ENCODE measurements at places on chromosomes 3 and 15. TPM values are rescaled to one million over a fixed set of nuclear protein-coding genes. Genes with fewer than 3 reads are reported as not detected.

LTF gene
- not detected for polyA plus RNA-seq

ST8SIA2 gene
- polyA plus RNA-seq = 1.0 TPM

SPATA12 gene
- 0.02 TPM for polyA plus RNA-seq

LCTL gene
- polyA plus RNA-seq = 0.12 TPM

SCAMP5 gene
- 0.36 TPM for polyA plus RNA-seq

CYP1A2 gene
- not detected for polyA plus RNA-seq

TPRG1 gene
- 0.69 TPM for polyA plus RNA-seq

CD96 gene
- 0.07 TPM for polyA plus RNA-seq

SLC9C1 gene
- polyA plus RNA-seq = not detected

DNA sequence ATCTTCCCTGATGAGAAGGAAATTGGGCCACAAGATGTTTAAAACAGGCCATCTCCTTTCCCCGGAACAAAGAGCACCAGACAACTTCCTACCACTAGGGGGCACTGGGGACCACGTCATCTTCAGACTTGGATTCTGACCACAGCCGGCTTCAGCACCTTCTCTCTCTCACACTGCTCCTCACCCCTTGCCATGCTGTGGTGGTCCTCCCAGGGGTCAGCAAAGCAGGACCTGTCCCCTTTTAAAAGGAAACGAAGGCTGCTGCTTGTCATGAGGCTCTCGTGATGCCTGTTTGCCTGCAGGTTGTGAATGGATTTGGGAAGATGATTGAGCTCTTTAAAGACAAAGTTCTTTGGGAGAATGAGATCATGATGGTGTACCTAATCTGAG lies 16.2 kb downstream of the RFT1 start:
- peak; percentile 68 for DNase-seq

DNA sequence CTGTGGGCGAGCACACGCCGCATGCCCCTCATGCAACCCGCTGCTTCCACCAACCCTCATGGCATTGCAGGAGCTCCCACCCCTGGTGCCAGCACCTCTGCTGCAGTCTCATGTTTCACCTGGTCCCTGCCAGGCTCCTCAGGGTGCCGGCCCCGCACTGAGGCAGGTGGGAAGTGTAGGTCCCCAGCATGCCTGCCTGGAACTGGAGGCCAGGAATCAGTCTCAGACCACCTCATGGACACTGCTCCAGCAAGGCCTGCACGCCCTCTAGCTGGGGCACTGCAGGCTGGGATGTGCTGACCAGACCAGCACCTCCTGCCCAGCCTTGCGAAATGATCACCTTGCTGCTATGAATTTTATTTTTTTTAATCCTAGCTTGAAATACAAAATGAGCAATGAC lies 39.1 kb downstream of the OCA2 start:
- DNase-seq = no peak

- DNase-seq = no peak
These were observed 3.9 kb downstream of the CILP start for GRCh38 chr15:65207280-65207840.

GRCh38 chr15:79339588-79340314 lies 28.8 kb downstream of the TMED3 start:
- DNase-seq = no peak

- DNase-seq = peak; percentile 27
These were observed 46.5 kb downstream of the CD86 start for GRCh38 chr3:122101646-122102045.

GRCh38 chr3:147934451-147935180 lies 525.5 kb downstream of the ZIC1 start:
- DNase-seq = no peak

DNA sequence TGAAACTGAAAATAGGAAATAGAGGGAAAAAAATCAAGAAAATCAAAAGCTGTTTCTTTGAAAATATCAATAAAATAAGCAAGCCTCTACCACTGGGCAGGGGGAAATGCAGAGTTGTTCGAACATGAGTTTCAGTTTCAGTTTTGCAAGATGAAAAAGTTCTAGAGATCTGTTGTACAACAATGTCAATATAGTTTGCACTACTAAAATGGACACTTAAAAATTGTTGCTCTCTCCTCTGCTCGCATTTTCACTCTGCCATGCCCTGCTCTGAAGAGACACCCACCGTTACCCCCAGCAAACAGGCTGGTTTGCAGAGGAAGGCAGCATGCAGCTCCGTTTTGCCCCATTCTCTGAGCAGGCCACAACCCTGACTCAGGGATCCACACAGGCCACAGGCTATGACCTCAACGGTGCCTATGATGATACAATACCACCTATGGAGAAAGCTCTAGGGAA lies 64.5 kb downstream of the ZNF148 start:
- no peak for DNase-seq

- no peak for DNase-seq
These were observed 44.7 kb downstream of the SGO1 start for GRCh38 chr3:20141316-20141715.

DNA sequence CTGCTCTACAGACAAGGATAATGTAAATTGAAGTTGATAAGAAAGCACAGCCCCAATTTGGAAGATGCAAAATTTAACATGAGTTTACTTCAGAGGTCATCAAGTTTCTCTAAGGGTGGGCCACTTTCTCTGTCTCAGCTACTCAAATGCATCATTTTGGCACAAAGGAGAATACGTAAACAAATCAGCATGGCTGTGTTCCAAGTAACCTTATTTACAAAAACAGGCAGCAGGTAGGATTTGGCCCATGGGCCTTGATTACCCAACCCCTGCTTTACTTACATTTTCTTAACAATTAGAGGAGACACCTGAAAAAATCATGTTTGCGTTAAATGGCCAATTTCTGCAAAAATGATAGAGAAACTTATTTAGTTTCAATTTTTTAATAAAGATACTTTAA lies 181.7 kb downstream of the GBE1 start:
- no peak for DNase-seq

GRCh38 chr3:171778493-171778892 lies 31.8 kb downstream of the PLD1 start:
- DNase-seq = no peak

GRCh38 chr3:113441051-113441770 lies at the start of gene CFAP44:
Gene CFAP44, minus strand, starts transcription at chr3:113441493. Its CDS starts 7,829 bp downstream, at chr3:113433664.
- DNase-seq = peak; percentile 45

- DNase-seq = no peak
These were observed 29.8 kb upstream of the SENP5 start for GRCh38 chr3:196837819-196838420.

DNA sequence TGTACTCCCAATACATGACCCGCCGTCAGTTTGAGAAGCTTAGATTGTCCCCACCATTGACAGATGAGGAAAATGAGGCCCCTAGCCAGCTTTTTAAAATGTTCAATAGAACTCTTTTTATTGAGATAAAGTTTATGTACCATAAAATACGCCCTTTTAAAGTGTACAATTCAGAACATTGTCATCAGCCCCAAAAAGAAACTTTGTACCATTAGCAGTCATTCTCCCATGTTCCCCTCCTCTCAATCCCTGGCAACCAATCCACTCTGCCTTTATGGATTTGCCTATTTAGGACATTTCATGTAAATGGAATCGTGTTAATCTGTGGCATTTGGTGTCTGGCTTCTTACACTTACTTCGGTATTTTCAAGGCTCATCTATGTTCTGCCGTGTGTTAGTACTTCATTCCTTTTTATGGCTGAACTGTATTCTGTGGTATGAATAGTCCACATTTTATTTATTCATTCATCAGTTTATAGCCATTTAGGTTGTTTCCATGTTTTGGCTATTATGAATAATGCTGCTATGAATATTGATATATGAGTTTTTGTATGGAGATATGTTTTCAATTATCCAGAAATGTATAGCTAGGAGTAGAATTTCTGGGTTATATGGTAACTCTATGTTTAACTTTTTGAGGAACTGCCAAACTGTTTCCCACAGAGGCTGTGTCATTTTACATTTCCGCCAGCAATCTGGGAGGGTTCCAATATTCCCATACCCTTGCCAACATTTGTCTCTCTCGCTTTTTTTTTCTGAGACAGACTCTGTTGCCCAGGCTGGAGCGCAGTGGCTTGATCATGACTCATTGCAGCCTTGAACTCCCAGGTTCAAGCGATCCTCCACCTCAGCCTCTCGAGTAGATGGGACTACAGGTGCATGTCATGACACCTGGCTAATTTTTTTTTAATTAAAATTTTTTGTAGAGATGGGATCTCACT lies 15.3 kb upstream of the PTPN23 start:
- DNase-seq = peak; percentile 30

- DNase-seq = no peak
These were observed 2.7 kb downstream of the ARHGEF26 start for GRCh38 chr3:154123906-154124305.

DNA sequence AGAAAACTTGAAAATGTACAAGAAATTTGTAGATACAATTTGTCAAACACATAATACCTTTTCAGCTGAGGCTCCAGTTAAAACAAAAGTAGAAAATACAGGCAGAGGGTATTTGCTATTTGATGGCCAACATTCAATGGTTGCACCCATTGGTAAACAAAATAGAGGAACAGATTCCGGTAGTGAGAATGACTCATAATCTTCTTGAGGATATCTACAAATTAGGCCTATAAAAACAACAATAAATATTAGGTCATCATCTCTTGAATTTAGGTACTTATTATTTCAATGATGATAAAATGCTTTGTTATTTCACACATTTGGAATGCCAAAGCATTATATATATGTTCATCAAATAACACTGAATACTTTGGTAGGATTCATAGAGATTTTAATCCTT lies 53.4 kb downstream of the DENND4A start:
- no peak for DNase-seq

DNA sequence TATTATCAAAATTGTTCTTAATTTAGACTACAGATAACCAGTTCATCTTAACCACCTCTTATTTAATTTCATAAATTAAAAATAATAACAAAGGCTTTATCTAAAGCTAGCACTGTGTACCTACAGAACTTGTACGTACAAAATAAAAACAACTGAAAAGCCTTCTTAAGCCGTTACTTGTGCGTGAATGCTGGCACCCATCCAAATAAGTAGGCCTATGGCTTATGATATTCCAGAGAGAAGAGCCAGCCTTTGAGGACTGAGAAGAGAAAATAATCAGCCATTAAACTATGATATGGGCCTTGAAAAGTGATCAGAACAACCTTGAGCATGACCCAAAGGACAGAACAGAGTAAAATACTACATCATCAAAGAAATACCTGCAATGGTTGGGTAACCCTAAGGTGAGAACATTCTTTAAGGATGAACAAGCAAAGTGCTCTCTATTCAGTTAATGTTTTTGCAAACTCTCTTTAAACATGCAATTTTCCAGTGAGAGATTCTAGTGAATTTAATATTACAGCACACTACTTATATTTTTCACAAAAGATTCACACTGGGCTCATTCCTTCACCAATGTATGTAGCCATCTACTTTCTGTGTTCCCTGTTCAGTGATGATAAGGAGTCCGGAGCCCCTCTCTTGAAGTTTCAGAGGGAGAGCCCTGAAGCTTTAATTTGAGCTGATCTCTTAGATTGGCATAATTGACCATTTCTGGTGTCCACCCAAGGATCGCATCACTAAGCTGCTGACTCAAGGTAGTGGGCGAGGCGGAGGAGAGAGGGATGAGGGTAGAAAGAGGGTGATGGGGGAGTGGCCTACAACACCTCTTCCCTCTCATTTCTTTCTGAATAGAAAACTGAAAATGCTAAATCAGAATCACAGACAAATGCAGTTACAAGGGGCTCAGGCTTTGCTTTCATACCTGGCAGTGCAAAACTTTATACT lies 7.7 kb upstream of the ACTC1 start:
- DNase-seq = no peak

DNA sequence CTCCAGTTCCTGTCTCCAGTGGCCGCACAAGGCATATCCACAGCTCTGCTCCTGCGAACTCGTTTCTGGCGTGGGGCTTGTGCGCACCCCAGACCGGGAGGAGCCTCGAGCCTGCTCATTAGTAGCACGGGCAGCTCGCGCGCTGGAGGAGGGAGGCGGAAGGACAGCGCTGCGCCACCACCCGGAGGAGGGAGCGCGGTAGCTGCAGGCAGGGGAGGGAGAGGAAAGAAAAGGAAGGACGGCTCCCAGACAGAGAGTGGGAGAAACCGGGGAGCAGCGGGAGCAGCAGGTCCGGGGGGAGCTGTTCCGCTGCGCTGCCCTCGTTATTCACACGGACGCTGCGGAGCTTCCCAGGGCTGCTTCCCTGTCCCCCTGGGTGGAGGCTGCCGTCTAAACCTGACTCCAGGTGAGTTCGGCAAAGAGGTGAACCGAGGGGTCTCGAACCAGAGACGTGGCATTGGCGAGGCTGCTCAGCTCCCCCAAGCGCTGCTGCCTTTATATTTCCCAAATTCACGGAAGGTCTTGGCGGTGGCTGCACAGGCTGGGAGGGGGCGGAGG lies 121.3 kb upstream of the ZNF717 start:
- peak; percentile 30 for DNase-seq

- DNase-seq = no peak
These were observed 171.5 kb upstream of the LINGO1 start for GRCh38 chr15:77804210-77804609.

DNA sequence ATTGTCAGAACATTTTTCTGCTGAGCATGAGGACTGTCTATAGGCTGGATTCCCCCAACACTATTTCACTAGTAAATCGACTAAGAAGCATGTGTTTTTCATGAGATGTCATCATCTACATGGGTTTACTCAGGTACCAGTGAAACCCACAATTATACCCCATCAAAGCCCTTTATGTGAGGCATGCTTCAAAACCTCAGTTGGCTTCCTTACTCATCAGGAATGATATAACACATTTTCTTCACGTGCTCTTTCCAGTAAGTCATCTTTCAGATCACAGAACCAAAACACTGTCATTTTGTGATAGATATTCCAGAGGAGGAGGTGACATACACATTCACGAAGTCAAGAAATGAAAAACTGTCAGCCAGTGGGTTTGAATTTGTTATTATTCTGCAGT lies 116.5 kb downstream of the ANO10 start:
- peak; percentile 75 for DNase-seq

- DNase-seq = no peak
These were observed 313.9 kb downstream of the FGF12 start for GRCh38 chr3:192413461-192413860.

GRCh38 chr15:74781431-74782258 lies at the start of gene CSK:
Gene CSK, plus strand, starts transcription at chr15:74782080. Its CDS starts 16,218 bp downstream, at chr15:74798298.
- DNase-seq = no peak
